ENCODE measurements at places on chromosomes 7 and 10. TPM values are rescaled to one million over a fixed set of nuclear protein-coding genes. Genes with fewer than 3 reads are reported as not detected.

The CYP2C8 gene
- 0.31 TPM for total RNA-seq

The CUBN gene
- 3.5 TPM for total RNA-seq

The RPEL1 gene
- not detected for total RNA-seq

The NPY4R gene
- not detected for total RNA-seq

The CLCN1 gene
- total RNA-seq: 3.1 TPM

Data from tongue (tissue), 3 donors.